ENCODE measurements at places on chromosomes 1 and 21.

DNA sequence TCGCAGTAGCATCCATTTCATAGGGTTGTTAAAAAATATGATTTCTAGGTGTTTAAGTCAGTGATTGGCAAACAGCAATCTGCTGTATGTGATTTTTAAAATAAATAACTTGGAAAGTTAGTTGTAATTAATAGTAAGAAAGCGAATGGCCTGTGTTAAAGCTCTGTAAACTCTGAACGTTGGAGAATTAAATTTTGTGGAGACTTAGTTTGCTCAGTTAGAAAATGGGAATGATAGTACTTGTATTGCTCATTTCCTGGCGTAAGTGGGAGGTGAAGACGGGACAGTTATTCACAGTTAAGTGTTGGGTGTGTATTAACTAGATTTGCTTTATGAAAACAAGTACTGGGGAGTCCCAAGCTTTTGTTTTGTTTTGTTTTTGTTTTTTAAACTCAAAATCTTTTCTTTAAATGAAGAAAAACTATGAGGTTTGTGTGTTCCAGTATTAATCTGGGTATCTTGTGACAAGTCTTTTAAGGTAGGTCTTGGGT, 995 bp downstream of the CACYBP start:
- no peak for DNase-seq

GRCh38 chr21:45012662-45013259, 61.6 kb upstream of the ADARB1 start:
- DNase-seq: no peak

DNA sequence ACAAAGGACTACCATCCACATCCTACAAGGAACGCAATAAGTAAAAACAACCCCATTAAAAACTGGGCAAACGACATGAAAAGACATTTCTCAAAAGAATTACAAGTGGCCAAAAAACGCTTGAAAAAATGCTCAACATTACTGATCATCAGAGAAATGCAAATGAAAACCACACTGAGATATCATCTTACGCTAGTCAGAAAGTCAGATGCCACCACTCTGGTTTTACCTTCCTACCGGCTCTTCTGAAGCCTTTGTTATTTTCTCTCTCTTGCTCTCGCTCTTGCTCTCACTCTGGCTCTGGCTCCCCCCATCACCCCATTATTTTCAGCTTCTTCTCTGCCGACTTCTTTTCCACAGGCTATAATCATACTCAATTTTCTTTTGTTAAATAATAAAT, 38.8 kb downstream of the VPS45 start:
- DNase-seq: no peak

DNA sequence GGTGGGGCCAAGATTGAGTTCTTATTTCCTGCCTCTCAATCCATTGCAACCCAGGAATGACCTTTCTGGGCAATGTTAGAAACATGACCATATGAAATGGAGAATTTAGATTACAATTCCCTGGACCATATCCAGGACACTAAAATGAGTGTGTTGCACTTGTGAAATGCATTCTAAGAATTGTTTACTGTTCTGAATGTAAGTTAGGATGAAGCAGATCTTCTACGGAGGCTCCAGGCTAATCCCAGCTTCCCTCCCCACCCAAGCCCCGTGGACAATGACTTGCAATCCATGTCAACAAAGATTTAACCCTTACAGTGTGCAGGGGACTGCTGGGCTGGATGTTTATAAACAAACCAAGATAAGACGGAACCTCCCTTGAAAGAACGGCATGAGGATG, 31.7 kb upstream of the HAO2 start:
- DNase-seq: no peak

GRCh38 chr21:24995216-24995615, 612.1 kb downstream of the MRPL39 start:
- no peak for DNase-seq

- no peak for DNase-seq
Observed at GRCh38 chr1:214120191-214120590, 132.4 kb downstream of the PROX1 start.

- DNase-seq: peak; percentile 69
Observed at GRCh38 chr21:20253261-20253660, 744.9 kb upstream of the NCAM2 start.

GRCh38 chr21:26836528-26836927, 8.7 kb downstream of the ADAMTS1 start:
- DNase-seq: no peak

- DNase-seq: no peak
Observed at GRCh38 chr1:75727571-75727970, 3.1 kb downstream of the ACADM start.

DNA sequence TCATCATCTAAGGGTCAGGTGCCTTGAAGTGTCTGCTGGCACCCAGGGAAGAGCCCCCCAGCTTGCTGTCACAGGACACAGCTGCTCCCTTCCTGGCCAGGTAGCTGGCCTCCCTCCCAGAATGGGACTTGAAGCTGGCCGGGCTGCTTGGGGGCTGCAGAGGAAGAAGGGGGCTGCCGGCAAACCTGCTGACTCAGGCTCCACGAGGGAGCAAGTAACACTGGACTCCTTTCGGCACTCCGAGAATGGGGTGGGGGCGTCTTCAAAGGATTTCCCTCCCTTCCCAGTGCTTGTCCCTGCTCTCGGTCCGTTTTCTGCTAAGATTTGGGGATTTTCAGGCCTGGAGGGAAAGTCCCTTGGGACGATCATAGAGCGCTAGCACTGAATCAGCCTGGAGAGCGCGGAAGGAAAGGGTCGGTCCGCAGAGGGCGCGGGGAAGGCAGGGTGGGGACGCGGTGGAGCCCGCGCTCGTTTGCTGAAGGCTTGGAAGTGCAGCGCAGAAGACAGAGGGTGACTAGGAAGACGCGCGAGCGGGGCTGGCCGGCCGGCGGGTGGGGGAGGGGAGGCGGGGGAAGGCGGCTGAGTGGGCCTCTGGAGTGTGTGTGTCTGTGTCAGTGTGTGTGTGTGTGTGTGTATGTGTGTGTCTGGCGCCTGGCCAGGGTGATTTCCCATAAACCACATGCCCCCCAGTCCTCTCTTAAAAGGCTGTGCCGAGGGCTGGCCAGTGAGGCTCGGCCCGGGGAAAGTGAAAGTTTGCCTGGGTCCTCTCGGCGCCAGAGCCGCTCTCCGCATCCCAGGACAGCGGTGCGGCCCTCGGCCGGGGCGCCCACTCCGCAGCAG, at the start of gene CSF1:
Gene CSF1, plus strand, starts transcription at position 727 of the 840 bp plus-strand sequence. CDS start 175 bp downstream, outside the sequence.
- peak; percentile 83 for DNase-seq

DNA sequence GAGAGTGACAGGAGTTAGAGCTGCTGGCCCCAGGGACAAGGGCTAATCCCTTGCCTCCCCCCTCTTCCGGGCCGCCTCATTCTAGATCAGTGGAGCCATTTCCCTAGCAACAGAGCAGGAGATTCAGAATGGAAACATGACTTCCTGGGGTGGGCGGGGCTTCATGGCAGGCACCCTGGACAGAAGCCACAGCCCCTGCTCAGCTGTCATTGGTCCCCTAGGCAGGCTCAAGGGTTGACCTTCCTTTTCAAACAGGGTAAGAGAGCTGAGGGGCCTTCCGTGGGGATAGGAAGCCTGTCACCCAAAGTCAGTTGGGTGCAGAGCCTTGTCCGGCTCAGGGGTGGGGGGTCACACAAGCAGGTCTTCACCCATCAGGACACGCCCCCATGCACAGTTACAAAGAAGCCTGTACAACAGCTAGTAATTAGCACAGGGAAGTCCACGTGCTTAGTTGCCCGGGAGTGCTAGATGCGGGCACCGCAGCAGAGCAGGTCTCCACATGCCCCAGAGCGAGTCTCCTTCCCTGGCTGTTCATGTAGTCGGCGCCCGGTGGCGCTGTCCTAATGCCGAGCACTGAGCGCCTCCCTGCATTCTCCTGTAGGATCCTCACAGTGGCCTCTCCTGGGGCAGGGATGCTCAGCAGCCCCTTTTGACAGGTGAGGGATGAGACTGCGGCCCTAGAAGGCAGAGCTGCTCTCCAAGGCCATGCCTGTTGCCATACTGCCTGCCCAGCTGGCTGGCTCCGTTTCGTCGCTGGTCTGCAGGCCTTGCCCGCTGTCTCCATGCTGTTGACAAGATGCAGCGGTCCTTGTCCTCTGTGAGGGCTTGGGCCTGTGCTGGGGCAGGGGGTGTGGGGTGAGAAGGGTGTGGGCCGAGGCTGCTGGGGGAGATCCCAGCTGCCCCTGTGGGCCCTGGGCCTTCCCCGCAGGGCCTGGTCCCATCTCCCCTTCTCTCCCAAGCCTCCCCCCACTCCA, 5.1 kb downstream of the TMEM201 start:
- DNase-seq: peak; percentile 63

DNA sequence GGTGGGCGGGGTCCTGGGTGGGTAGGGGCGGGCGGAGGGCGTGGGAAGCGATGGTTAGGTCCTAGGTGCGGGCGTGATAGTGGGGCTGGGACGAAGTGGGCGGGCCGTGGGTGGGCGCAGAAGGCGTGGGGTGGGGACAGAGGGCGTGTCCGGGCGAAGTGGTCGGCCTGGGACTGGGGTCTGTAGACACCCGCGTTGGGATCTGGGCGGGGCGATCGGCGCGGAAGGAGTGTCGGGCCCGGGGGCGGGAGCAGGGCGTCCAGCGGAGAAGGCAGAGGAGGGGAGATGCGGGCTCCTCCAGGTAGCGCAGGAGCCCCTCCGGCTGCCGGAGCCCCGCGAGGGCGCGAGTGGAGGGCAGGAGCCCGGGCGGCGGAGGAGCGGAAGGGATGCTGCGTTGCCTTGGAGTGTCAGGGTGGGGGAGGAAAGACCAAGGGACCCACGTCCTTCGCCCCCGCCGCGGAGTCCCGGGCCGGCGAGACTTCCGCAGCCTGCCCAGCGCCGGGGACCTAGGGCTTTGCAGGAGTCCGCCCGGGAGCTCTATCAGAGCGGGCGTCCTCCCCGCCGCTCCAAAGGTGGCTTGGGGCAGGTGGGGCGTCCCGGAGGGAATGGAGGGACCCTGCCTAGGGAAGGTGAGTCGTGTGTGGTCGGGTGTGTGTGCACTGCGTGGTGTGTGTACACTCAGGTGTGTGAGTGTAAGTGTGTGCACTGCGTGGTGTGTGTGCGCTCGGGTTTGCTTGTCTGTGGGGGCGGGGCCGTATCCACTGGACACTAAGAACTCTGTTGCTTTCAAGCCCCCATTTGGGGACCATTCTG, 27.0 kb upstream of the PRSS38 start:
- no peak for DNase-seq

DNA sequence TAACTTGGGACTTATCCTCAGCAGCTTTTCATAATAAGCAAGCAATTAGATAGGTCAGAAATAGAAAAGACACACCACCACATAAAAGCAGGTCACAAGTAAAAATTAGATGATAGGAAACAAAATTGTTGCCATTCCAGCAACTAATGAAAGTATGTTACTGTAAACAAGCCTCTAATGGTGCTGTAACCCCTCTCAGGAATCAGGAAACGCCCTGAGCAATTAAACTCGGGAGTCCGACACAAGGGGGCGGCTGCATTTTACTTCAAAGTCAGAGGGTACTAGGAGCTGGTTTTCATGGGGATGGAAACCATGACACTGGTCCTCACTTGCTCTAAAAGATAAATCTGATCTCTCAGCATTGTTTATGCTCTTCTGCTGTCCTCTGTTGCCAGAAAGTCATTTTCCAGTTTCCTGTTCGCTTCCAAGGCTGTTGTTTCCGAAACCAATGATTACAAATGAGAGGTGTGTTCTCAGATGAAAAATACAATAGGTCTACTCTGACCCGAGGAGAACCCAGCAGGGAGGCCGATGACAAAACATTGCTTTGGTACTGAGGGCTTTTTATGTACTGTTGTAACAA, 93.4 kb downstream of the TGFBR3 start:
- DNase-seq: no peak

- no peak for DNase-seq
Observed at GRCh38 chr1:19824541-19824940, 9.5 kb upstream of the RNF186 start.

DNA sequence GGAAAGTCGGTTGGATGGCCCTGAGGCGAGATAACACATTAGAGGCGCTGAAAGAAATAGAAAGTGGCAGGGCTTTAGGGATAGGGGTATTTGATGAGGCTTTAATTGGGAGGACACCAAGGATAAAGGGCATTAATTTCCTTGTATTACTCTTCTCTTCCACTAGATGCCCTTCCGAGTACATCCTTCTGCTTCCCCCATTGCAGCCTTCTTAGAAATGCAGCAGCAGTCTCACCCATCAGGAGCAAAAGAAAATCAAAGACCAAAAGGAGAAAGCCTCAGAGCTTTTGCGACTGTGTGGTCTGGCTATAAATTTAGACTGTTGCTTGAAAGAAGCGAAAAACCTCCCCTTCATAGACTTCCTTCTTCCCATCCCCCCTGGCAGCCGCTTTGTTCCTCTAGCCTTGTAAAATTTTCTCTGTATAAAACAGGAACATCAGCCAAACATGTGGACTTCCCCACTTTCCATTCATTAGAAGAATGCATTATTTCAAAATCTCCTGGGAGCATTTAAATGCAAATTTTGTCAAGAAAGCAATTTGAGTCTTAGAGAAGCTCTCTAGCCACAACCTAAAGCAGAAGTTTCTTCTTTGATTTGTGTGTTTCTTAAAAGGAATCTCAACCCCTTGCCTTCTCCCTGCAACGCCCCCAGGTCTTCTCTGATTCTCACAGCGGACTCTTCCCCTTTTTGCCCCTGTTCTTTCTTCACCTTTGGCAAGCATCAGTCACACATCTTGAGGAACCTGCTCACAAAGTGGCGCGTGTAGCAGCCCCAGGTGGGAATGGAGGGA, 76.6 kb downstream of the NDUFS5 start:
- peak; percentile 86 for DNase-seq

DNA sequence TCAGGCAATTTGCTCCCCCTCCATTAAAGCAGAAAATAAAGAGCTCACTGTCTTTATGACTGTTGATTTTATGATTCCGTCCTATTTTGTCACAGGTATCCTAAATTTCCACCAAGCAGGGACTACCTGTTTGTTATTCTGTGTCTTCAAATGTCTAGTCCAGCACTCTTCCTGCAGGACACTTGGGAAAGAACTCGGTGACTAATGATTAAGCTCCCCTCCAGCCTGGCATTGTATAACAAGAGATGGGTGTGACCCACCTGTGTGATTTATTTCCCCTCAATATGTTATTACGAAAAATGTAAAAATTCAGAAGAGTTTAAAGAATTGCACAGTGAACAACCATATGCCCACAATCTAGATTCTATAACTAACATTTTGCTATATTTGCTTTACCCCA, 42.9 kb upstream of the LRRN2 start:
- no peak for DNase-seq

- no peak for DNase-seq
Observed at GRCh38 chr1:151653397-151653796, 41.5 kb downstream of the SNX27 start.
